Astrocyte of the hippocampus (primary cell): ENCODE measurements at places on chromosomes 5 and 9.

GRCh38 chr5:176161431-176161830 lies 76.8 kb upstream of the SIMC1 start:
- DNase-seq: peak; percentile 70

DNA sequence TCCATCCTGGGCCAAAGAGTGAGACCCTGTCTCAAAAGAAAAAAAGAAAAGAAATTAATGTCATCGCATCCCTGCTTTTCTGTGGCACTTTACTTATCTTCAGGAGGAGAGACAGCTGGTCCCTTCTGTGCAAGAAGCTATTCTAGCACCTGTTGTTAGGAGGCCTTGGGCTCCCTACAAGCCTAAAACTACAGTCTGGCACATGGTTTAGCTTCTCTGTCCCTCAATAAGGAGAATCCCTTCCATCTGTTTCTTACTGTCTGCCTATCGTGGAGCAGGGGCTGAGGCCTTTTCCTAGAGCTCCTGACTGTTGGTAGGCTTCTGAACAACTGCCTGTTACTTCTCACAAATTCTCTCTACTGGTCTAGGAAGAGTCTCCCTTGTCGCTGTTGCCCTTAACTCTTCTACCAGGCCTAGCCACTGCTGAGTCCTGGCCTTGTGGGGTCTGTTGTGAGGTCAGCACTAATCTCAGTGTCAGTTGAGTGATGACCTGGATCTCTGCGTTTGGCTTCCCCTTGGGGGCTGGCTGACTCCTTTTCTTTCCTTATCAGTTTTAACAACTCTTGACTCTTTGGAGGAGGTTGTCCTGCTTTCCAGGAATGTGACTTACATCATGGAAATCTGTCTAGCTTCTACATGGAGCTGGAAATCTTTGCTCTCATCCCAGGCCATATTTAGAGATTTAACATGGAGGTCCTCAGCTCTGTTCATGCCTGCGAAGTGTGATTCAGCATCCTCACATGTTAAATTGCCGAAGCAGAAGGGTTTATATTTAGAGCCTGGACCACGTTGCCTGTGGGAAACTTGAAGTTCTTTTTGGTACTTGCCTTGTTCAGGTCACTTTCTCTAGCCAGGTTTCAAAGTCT lies 5.7 kb upstream of the GARNL3 start:
- no peak for DNase-seq

- DNase-seq: no peak
Observed at GRCh38 chr9:90778746-90779145, 22.9 kb upstream of the SYK start.

- DNase-seq: no peak
Observed at GRCh38 chr9:101162231-101162630, 133.7 kb downstream of the PLPPR1 start.

DNA sequence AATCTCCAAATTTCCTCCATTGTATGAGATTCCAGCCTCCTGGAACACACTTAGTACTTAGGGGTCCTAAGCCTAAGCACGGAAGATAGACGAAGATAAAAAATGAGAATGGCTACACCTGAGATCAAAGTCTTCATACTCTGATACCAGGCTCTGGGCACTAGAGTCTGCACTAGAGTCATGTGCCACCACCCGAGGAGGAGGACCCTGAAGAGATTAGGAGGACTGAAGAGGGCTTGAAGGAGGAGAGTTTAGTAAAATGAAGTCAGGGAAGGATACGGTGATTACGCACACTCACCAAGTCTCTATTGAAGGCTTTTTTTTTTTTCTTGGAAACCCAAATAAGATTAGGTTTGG lies 573 bp upstream of the SPATA24 start:
- DNase-seq: no peak

DNA sequence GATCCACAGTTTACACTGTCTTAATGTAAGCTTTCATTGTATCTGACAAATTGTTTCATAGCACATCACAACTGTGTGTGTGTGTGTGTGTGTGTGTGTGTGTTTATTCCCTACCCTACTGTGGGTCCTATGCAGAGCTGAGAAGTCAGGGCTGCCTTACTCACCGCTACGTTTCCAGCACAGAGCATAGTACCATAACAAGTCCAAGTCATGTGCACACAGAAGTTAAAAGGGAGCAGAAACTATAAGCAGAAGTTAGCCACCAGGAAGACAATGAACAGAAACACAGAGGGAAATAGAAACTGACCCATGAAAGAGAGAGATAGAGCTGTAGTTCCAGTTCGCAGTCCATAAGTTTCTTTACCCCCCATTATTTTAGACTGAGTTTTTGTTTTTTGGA lies 38.2 kb upstream of the DMXL1 start:
- DNase-seq: no peak

- DNase-seq: peak; percentile 55
Observed at GRCh38 chr9:108272349-108272899, 583.4 kb downstream of the ACTL7B start.

DNA sequence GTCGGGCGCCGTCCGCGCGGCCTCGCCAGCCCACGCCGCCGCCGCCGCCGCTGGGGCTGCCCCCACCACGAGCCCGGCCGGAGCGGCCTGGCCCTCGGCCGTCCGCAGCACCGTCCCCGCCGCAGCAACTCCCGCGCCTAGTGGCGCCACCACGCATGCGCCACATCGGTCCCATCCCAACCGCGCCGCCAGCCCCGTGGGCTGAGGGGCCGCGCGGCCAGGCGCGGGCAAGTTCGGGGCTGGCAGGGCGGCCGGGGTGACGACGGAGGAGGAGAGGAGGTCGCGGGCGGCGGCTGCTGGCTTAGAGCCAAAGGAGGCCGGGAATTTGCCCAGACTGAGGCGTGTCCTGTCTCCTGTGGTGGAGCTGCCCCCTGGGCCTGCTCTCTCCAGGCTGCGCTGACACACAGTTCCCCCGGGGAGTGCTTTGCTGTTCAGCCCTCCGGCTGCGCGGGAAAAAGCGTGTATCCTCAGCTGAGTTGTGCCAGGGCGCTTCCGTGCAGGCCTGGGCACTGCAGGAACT lies at the start of gene TUSC1:
Gene TUSC1 (minus strand): TSS at position 298 of the 520 bp plus-strand sequence. CDS start 132 bp downstream, at position 166.
- peak; percentile 86 for DNase-seq

- DNase-seq: peak; percentile 67
Observed at GRCh38 chr5:149838881-149839739, 105.5 kb downstream of the PDE6A start.

DNA sequence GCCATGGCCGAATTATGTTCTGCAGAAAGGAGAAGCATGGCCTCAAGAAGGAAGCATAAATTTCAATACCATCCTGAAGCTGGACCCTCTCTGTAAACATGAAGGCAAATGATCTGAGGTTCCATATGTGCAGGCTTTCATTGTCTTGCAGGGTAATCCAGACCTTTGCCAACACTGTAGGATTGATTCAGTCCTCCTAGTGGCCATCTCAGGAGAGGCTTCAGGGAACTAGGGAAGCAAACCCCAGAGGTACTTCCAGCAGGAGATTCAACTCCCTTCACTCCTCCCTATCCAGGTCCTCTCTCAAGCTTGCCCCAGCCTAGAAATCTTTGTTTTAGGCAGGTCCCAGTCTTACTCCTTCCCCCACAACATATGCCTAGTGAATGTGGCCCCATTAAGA lies 99.3 kb upstream of the HCN1 start:
- no peak for DNase-seq

- no peak for DNase-seq
Observed at GRCh38 chr9:122355336-122355875, 15.4 kb upstream of the PTGS1 start.
